H1 (cell line): ENCODE measurements at places on chromosomes 7 and 10.

- DNase-seq = no peak
These were observed 194.3 kb downstream of the BAMBI start for GRCh38 chr10:28871665-28872064.

DNA sequence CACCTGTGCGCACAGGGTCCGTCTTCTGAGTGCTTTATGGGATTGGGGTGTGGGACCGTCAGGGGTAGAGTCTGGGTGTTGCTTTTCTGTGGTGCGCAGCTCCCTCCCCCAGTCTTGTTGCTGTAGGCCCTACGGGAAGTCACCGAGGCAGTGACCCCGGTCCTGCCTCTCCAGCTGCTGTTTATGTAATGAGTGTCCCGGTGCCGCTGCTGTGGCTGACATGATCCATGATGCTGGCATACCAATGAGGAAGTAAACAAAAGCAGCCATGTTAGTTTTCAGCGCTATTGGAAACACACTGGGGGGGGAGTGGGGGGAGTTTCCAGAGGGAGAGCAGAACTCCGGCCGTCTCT, 1.1 kb downstream of the TRIM8 start:
- DNase-seq = no peak

DNA sequence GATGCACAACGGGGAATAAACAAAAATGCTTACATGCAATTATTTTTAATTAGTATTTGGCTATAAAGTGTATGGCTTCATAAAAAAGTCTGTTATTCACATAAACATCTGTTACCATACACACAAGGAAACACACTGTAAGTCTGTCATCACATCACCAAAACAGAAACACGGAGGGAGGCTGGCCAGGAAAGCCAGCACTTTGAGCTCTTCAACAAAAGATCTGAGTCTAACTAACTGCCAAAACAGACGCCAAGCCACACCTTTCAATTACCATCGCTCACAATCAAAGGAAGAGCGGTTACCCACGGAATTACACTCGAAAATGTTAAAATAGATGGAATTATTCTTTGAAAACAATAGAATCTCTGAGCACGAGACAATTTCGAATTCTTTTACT, 49.2 kb upstream of the MGMT start:
- no peak for DNase-seq

DNA sequence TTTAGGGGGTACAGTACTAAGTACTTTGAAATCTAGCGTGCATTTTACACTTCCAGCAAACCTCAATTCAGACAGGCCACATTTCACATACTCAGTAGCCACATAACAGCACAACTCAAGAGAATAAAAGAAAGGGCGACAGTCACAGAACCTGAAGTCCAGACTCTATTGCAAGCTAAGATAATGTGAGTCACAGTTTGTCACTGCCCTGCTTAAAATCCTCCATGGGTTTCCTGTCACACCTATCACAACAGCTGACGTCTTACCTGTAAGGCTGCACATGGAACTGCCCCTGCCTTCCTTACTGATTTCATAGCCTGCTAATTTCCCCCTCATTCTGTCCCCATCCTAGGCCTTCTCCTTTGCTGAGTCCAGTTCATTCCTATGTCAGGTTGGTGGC, 16.1 kb upstream of the CDK14 start:
- DNase-seq = no peak

DNA sequence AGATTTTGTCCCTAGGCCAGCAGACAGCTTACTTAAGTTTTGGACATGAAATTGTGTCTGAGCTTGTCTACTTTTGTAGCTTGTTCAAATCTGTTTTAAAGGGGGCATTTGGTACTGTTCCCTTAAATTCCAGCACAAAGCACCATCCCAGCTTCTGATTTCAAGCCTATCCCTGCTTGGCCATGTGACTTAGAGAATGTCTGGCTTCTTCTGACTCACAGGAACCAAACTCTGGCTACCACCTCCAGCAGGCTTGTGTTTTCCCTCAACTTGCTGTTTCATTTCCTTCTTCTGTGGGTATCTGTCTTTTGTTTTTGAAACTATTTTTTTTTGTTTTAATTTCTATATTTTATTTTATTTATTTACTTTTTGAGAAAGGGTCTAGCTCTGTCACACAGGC, 97.9 kb upstream of the FZD8 start:
- DNase-seq = no peak

DNA sequence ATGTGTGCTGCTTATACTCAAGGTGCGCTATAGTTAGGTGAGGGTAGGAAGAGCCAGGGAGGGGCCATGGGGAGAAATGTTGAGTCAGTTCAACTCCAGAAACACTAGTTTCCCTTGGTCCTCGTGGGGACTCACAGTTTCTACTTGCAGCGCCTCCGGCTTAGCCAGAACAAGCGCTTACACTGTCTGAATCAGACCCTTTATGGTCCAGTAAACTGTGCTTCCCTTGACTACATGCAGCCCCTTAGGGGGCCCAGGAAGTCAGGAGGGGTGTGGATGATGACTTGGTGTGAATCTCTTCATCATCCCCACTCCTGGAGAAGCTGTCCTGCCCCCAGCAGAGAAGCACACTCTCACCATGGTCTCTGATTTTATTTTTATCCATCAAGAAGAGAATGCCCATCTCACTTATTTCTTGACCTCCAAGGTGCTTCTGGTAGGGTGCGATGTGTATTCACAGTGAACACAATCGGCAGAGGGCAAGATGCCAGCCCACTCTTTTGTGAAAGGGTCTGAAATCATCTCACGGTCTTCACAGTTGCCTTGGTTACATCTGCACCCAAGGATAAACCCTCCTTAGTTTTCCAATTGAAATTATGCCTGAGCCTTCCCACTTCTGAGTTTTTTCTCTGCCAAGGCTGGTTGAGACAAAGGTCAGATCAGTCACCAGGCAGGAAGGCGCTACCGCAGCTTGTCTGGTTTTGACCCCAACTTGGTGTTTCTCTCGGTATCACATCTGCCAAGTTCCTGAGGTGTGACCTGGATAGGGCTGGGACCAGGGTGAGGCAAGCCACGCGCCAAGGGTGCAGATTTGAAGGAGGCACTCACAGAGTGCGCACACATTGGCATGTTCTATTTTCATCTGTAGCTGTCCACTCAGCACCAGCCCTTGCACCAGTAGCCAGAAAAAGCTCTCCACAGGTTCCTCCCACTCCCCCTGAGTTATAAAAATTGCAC, 62.7 kb upstream of the LRRC4 start:
- DNase-seq = no peak

GRCh38 chr7:107867858-107868466, 23.0 kb upstream of the DLD start:
- no peak for DNase-seq

DNA sequence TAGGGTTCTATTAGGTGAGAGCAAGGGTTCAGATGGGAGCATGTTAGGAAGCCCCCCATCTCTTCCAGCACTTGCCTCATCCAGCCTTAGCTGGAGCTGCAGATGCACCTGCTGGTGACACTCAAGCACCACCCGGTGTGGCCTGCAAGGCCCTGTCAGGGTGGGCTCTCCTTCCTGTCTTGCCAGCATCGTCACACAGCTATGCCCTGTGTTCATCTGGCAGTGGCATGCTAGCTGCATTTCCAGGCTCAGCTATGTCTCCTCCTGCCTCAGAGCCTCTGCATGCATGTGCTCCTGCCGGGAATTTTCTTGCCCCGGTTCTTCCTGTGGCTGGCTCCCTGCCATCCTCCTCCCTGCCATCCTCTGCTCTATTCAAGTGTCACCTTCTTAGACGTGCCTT, 129.7 kb upstream of the KLF6 start:
- no peak for DNase-seq

DNA sequence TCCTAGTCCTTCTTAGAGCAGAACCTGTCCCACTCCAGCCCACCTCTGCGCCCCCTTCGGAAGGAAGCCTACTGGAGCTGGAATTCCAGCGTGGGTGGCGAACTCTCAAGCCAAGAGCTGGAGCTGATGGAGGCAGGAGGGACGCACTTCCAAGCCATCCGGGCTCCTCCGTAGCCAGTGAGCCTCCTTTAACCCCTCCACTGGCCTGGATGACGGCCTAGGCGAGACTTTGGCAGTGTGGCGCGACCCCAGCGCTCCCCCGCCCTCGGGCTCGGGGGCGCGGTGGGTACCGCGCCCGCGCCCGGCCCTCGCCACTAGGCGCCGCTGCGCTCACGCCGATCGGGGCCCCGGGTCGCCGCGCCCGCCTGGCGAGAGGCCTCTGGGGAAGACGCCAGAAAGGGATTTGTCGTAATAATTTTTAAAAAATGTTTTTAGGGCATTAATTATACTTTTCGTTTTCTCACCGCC, 5.1 kb upstream of the EMX2 start:
- no peak for DNase-seq

DNA sequence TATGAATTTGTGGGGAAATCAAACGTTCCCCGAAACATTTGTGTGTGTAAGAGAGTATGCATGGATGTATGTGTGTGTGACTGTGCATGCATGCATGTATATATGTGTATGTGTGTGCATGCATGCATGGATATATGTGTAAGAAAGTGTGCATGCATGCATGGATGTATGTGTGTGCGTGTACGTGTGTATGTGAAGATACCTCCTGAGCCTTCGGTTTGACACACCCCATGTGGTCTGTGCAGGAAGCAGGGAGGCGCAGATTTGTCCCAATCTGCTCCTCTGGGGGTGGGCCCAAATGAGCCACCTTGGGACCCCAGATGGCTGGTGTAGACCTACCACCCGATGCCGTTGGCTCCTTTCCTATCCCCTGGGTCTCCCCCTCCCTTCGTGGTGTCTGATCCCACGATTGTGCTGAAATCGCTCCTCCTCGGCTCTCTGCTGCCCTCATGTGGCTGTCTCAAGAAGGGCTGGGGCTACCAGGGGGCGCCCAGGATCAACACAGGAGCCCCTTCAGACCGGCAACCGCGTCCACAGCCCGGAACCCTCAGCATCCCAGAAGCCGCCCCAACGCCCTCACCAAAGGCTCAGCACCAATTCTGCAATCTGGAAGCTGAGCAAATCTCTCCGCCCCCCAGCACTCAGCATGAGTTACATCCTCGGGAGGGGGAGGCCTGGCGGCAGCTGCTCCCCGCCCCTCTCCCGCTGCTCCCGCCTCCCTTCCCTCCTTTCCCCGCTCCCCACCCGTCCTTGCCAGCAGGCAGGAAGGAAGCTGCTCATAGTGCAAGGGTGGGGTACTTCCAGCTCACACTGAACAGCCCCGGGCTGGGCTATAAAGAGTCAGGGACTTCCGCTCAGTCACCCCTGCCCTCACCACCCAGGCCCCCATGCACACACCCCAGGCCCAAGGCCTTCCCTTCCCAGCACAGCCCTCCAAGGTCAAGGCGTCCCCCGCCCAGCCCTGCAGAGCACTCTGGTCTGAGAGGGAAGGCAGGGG, 2.3 kb upstream of the NOS3 start:
- peak; percentile 98 for DNase-seq

GRCh38 chr10:50883629-50884028, 1.8 kb downstream of the A1CF start:
- no peak for DNase-seq

GRCh38 chr7:39071116-39071515, 93.4 kb downstream of the POU6F2 start:
- DNase-seq = no peak

DNA sequence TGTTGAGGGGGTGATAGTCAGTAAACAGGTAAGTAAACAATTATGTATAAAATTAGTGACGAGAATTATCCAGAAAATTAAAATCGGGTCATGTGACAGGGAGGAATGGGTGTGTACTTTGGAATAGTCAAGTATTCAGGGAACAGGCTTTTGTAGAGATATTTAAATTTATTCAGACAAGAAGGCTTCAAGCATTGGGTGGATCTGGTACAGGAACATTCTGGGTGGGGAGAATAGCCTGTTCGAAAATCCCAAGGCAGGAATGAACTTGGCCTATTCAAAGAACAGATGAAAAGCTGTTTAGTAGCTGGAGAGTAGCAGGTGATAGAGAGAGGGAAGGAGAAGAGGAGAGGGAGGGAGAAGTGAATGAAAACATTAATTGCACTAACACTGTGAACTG, 448.9 kb upstream of the FZD8 start:
- no peak for DNase-seq

- no peak for DNase-seq
These were observed 27.7 kb downstream of the CC2D2B start for GRCh38 chr10:95935429-95935828.

DNA sequence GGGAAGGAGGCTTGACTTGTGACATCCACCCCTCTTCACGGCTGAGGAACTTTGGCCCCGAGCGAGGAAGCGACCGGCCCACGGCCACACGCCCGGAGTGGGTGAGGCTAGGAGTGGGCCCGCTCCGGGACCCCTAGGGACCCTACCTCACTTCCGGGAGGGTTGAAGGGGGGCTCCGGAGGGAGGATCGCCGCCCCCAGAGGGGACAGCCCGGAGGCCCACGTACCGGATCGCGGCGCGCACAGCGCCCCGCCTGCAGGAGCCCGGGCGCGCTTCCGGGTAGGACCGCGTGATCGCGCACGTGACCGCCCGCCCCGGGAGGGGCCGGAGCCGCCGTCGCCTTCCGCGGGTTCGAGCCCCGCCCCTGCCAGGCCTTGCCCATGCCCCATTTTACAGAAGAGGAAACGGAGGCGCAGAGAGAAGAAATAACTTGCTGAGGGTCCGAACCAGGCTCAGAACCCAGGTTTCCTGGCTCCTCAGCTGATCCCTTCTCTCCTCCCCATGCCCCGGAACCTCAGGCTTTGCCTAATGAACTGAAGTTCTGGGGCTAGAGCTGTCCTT, at the start of gene HPS1:
Gene HPS1 (minus strand): TSS at position 275 of the 561 bp plus-strand sequence. CDS start 3,695 bp downstream, outside the sequence.
- peak; percentile 86 for DNase-seq

GRCh38 chr10:125531465-125531864, 151.5 kb downstream of the TEX36 start:
- no peak for DNase-seq
